ENCODE measurements at places on chromosomes 6 and 20.

GRCh38 chr20:34984756-34985261, 29.1 kb downstream of the MYH7B start:
- DNase-seq, result no peak

GRCh38 chr6:56970849-56971248, 15.9 kb downstream of the BEND6 start:
- no peak for DNase-seq

GRCh38 chr6:130259140-130259539, 36.4 kb upstream of the SAMD3 start:
- no peak for DNase-seq

GRCh38 chr6:141521440-141521839, 611.3 kb upstream of the GJE1 start:
- peak; percentile 8 for DNase-seq

GRCh38 chr6:4085332-4085700, 6.4 kb upstream of the FAM217A start:
- no peak for DNase-seq

DNA sequence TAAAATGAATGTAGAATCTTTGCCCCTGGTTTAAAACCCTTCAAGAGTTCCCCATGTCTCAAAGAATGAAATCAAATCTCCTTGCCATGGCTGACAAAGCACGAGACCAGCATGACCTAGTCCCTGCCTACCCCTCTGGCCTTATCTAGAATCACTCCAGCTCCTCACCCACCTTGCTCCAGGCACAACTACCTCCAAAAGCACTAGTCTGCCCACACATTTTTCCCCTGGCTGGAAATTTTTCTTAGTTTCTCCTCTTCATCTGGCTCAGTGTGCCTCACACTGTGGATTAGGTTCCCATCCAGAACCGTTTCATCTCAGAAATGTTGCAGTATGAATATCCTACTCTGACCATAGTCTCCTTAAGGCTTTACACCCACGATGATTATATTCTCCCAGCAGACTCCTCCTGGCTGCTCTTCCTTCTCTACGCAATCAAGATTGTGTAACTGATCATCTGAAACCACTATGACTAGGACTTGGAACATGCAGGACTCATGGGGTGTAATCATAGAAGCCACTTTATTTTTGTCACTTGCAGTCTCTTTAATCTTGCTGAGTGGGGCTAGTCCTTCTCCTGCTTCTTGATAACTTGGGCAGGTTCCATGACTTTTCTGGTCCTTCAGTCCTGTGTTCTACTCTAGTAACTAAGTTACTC, 7.8 kb upstream of the MRS2 start:
- peak; percentile 80 for DNase-seq

GRCh38 chr6:134168590-134169208, 116.3 kb upstream of the SLC2A12 start:
- no peak for DNase-seq

DNA sequence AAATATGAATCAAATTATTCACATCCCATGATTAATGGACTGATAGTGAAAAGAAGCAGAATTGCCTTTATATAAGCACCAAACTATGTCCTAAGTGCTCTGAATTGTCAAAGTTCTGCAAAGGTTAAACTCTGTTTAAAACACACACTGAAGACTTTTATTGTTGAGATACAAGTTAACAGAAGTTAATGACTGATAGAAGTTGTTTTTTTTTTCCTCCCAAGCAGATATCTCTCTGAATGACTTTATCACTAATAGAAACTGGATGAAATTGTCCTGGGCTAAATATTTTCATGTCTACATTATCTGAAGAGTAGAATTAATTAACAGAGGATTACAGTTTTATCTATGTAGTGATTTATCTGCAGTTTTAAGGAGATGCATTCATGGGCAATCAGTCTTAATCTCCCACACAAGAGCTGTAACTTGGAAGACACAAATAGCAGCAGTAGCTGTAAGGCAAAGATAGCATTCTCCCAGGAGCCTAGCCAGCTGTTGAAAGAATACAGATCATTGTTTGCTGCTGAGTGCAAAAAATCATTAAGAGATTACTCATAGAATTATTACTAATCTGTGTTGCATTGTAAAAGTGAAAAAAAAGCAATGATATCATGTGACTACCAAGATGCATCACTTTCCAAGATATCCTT, 49.9 kb downstream of the BMP5 start:
- peak; percentile 13 for DNase-seq

- no peak for DNase-seq
Observed at GRCh38 chr6:21402368-21402767, 191.2 kb upstream of the SOX4 start.

GRCh38 chr20:58235010-58235409, 6.6 kb upstream of the ANKRD60 start:
- DNase-seq, result no peak

GRCh38 chr20:57317789-57318371, 11.7 kb upstream of the SPO11 start:
- DNase-seq, result no peak

DNA sequence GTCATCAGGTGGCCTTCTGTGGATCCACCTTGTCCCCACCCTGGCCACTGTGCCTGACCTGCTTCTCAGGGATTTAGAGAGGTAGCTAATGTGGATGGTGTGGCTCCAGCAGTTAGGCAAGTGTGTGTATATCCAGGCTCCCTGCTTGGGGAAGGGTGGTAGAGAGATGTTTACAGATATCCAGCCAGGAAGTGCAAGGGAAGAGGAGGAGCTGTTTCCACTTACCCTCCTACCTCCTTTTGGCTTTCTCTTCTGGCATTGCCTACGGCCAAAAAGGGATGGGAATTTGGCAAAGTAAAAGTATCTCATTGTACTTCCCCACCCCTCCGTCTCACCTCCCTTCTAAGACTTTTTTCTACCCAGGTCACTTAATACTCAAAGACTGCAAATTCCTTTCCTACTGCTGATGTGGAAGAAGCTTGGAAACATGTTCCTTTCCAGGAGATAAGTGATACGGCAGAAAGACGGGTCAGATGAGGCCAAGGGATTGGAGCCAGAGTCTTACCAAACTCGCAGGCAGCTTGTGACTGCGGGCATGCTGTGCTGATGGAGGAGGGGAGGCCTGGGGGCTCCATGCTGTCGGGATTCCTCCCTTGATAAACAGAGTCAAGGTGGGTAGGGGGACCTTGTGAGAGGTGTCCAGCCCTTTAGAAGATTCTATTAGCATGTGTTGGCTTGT, 253.4 kb downstream of the PRL start:
- DNase-seq, result no peak

GRCh38 chr6:7574500-7574899, 15.5 kb upstream of the SNRNP48 start:
- DNase-seq, result no peak

GRCh38 chr6:35327349-35328027, 14.9 kb upstream of the PPARD start:
- DNase-seq, result no peak

DNA sequence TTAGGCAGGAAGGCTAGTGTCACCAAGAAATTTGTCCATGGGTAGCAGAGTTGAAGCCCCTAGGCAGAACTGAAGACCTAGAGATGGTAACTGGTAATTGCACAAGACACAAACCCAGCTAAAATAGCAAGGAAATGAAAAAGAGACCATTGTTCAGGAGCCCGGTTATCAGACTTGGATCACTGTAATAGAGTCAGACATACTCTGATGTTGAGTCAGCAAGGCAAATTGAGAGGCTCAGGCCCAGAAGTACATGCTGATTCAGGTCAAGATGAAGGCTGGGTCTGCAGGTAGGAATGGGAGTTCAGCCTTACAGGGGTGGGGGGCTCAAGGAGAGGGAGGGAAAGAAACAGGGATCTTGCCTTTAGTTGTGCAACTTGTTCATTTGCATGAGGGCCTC, 6.5 kb upstream of the TMEM242 start:
- peak; percentile 22 for DNase-seq

- DNase-seq, result no peak
Observed at GRCh38 chr6:143039548-143039947, 21.1 kb upstream of the AIG1 start.

DNA sequence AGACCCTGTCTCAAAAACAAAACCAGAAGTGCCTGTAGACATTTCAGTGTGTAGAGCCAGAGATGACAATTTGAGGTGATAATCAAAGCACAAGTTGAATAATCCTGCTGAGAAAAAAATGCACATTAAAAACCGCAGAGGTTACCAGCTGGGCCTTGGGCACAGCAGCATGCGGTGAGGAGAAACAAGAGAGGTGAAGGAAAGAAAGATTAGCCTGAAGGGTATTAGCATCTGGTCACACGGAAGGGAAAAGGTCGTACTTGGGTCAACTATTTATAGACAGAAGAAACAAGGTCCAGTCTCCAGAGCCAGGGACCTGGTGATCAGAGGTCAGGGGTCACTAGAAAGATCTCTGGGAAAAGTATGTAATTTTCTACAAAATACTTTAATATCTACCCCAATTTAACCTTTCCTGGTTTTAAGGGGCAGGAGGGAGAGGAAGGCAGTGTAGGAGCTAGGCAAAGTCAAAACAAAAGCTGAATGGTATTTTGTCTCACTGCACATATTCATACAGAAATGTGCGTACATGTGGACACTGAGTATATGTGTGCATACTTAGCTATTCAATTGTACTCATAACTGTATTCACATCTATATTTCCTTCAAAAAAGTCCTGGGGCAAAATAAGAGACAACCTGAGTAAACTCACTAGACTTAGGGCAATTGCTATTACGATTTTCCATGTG, 10.1 kb downstream of the MAP7 start:
- DNase-seq, result peak; percentile 12

GRCh38 chr6:154526996-154527395, 16.5 kb upstream of the CNKSR3 start:
- DNase-seq, result no peak

GRCh38 chr6:6927521-6928361, 180.0 kb upstream of the RREB1 start:
- DNase-seq, result no peak

GRCh38 chr6:37435373-37435772, 2.4 kb downstream of the CMTR1 start:
- no peak for DNase-seq

DNA sequence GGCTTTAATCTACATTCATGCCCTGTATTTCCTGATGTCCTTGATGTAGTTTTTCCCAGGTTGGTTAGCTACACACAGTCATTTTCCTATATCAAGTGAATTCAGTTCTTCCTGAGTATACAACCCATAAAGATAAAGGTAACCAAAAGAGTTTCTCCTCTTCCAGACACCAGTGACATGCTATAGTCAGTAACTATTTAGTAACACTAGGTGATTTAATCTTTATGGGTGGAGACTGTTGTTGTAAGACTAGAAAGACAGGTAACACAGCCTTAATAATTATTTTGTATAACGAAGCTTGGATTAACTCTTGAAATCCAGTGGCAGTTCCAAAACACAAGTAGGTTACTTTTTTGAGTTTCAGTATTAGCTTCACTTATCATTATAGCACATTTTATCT, 17.6 kb downstream of the MCUR1 start:
- no peak for DNase-seq

DNA sequence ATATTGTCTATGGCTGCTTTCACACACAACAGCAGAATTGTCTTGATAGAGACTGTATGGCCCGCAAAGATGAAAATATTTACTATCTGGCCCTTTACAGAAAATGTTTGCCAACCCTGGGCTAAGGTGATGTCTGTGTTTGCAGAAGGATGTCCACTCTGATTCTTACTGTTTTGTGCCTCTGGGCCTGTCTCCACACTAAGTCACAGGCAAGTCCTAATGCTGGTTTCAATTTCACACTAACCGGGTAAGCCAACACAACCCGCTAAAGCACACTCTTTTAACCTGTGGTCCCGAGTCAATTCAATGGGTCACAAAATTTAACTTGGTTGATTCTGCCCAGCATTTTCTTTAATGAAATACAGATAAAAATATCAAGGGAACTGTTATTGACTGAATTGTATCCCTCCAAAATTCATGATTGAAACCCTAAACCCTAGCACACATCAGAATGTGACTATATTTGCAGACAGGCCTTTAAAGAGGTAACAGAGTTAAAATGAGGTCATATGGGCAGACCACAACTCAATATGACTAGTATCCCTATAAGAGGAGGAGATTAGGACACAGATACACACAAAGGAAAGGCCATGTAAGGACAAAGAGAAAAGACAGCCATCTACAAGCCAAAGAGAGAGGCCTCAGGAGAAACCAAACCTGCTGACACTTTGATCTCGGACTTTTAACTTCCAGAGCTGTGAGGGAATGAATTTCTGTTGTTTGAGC, 78.4 kb downstream of the FYN start:
- no peak for DNase-seq

- no peak for DNase-seq
Observed at GRCh38 chr6:82786248-82786647, 279.4 kb downstream of the UBE3D start.

- peak; percentile 21 for DNase-seq
Observed at GRCh38 chr6:6676910-6677441, 88.5 kb downstream of the LY86 start.

DNA sequence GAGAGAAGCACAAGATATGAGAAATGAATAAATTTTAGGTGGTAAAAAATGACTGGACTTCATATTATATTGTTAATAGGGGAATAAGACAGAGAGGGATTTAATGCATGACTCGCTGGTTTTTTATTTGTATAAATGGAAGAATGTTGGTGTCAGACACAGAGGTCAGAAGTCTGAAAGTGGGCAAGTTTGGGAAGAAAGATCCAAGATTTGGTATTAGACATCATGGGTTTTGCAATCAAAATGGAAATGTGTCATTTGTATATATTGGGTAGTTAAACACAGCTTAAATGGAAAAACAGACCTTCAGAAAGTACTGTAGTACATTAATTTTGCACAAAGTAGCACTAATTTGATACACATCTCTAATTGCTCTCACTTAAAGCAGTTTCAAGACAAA, 96.2 kb downstream of the EYA4 start:
- DNase-seq, result no peak

- DNase-seq, result no peak
Observed at GRCh38 chr6:167811040-167811439, 15.7 kb upstream of the AFDN start.

DNA sequence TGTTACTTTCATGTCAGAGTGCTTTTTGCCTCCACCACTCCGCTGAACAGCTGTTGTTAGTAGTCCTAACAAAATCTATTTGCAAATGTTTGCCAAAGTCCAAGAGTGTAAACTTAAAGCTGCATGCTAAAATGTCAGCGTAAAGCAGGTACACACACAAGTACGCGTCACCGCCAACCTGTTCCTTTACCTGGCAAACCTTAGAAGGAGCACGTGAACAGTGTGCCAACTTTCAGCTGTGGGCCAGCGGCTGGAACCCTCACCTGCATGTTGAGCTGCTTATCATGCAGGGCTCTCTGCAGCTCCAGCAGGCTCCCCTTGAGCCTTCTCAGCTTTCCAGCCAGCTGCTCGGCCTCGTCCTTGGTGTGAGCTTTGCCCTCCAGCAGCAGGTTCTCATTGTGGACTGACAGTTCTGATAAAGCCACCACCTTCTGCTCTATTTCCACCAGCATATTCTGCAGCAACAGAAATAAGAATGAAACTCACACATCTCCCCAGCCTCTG, 359.3 kb downstream of the SYNE1 start:
- DNase-seq, result no peak

DNA sequence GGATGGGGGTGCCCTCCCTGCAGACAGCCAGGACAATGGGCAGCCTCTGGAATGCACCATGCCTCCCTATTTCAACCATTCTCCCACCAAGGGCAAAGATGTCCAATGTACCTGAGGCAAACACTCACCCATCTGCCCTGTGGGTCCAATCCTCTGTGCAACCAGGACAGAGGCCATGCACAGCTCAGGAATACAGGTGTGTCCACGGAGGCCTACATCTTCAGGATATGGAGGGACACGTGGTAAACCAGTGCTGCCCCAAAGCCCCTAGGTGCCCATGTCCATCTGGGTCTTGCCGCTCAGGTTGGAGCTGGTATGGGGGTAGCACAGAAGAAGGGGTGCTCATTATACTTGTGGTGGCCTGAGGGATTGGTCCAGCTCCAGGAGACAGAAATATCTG, 20.4 kb upstream of the TAF8 start:
- DNase-seq, result no peak

All from RCC 7860 (cell line).